ENCODE measurements at places on chromosomes 4 and X.
A peak's percentile ranks its signal among the peaks of the same experiment; 100 is the strongest.

DNA sequence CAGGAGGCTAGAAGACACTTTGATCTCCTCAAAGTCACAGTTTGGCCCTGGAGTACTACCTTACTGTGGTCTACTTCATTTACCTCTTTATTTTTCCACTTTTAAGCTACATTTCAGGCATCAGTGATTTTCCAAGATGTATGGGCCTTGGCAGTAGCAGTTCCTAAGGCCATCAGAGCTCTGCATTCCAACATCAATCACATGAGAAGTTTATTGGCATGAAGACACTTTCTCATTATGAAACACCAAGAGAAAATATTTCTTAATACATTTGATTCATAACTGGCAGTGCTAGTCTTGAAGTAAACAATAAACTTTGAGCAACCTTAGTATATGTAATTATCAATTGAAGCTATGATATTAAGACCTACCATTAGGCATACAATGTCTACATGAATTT, 178.1 kb downstream of the IL15 start:
- no peak for DNase-seq

DNA sequence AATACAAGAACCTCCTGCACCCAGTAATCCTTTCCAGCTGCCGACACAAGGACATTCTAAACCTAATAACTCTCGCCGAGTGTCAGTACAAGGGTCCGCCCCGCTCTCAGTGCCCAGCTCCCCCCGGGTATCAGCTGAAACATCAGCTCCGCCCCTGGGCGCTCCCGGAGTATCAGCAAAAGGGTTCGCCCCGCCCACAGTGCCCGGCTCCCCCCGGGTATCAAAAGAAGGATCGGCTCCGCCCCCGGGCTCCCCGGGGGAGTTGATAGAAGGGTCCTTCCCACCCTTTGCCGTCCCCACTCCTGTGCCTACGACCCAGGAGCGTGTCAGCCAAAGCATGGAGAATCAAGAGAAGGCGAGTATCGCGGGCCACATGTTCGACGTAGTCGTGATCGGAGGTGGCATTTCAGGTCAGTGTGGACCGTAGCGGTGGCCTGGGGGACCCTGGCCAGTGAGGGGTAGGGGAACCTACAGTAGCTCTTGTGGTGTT, at the start of gene MAOA:
Gene MAOA, plus strand, starts transcription at position 295 of the 490 bp plus-strand sequence. Its CDS starts 43 bp downstream, at position 338.
- DNase-seq = peak; percentile 6

DNA sequence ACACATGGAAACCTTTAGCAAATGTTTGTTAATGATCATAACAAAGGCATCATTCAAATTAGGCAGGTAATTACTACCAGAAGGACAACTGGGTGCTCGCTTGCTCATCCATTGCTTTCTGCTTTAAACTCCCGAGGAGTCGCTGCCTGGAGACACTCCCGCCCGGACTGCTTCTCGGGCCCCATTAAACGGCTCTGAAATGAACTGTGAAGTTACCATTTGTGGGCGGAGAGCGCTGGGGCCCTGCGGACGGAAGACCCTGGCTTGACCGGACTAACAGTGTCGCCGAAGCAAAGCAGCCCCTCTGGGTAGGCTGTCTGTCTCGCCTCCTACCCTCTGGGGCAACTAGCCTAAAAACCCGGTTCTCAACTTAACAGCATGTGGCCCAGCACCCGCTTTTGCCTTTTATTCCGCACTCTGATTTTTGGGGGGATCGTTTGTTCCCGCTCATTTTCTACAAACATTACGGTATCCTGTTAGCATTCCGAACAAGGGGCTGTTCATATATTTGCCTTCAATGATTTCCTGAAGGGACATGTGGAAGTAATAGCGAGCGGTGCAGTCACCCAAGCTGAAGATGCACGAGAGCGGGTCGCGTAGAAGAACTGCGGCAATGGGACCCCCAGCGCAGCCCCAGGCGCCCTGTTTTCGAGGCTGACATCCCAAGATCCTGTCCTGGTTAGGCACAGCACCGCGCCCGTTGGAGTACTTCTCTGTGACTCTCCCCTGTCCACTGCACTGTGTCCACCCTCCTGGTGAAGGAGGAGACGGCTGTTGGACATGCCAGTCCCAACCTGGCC, 1.6 kb upstream of the PDGFRA start:
- no peak for DNase-seq

DNA sequence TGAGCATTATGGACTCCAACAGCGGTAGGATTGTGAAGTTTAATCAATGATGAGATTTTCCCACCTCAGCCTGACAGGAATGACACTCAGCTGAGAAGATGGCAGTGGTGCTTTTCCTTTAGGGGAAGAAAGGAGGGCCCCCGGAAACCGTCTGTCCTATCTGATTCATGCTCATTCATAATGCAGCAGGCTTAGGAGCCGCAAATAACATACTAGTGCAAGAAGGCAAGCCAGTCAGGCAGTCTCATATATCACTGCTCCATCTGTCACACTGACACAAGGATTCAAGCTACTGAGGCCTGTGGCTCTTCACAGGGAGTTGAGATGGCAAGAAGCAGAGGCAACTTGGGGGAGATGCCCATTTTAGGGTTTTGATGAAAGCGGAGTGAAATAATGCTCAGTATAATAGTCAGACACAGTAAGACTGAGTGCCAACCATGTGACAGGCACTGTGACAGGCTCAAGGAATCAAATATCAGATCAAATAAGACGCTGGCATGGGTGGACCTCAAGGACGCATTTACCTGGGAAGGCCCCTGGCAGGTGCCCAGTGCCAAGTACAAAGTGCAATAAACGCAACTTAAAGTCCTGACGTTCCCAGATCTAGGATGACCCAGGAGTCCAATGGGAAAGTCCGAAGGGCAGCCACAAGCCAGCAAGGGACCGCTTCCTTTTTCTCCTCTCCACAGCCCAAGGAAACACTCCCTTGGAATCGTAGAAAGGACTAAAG, 63.4 kb downstream of the FHDC1 start:
- DNase-seq = no peak

GRCh38 chrX:153625271-153626024, 21.6 kb upstream of the DUSP9 start:
- no peak for DNase-seq

DNA sequence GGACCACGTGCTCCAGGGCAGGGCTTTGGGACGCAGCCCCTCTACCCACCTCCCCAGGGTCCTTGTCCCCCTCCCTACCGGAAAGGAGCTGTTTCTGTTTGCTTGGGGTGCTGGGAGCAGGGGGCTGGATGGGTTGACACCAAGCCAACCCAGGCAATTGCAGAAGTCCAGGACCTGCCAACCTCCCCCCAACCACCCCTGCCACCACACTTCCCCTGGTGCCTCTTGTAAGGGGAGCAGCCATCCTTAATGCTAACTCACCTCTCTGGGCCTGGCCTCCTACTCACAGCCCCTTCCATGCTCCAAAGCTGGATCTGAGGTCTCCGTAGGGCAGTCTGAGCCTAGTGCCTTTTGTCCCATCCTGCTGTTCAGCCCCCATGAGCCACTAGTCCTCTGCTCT, 631.9 kb downstream of the BCOR start:
- DNase-seq = no peak

GRCh38 chrX:42220083-42220482, 296.7 kb upstream of the CASK start:
- DNase-seq = no peak

DNA sequence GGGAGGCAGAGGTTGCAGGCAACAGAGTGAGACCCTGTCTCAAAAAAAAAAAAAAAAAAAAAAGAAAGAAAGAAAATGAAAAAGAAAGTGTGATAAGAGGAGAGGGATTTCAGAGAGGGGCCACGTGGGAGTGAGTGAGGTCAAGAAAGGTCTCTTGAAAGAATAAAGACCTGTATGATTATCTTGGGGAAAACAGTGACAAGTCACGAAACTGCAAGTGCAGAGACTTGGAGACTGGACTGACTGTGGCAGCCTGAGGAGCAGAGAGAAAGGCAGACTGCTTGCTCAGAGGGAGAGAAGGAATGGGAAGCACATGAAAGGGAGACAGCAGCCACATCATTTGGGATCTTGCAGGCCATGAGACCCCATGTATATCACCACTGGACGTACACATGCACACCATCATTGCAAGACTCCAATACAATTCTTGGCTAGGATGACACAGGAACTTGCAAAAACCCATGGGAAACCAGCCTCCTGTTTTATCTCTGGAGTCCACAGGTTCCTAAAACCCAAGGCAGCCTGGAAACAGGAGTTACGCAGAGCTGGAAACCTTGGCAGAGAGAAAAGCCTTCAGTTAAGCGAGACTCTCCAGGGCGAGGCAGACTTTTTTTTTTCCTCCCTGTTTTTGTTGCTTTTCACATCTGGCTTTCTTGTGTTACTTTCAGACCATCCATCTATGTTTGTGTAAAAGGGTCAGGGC, 207.0 kb upstream of the TBL1X start:
- no peak for DNase-seq

GRCh38 chrX:121655276-121655675, 607.9 kb downstream of the GLUD2 start:
- DNase-seq = no peak
